Foreskin fibroblast (primary cell): ENCODE measurements at places on chromosomes 7 and 10.

DNA sequence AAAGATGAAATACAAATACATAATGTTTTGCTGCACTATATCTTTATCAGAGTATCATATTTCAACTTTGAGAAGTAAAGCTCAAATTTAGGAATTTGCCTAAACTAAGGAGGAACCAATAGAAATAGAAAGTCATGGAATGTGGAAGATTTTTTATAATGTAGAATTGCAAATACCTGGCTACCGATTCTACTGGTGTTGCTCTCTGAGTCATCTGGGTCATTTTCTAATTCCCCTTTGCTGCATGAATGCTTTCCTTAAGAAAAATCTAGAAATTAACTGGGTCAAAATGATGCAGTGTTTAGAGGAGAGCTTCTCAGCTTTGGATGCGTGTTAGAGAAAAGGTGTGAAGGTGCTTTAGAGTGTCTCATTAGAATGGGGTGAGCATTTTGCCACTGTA, 568.9 kb upstream of the ANKRD30A start:
- DNase-seq: no peak

- DNase-seq: no peak
These were observed 144.2 kb upstream of the EGR2 start for GRCh38 chr10:62960416-62960815.

GRCh38 chr10:49766484-49766883, 4.4 kb upstream of the OGDHL start:
- no peak for DNase-seq

- DNase-seq: peak; percentile 71
These were observed 26.7 kb downstream of the MICALL2 start for GRCh38 chr7:1432411-1433082.

GRCh38 chr10:90857635-90858460, at the start of gene HTR7:
Gene HTR7 (minus strand): TSS chr10:90858039. CDS start chr10:90857671, 368 bp downstream.
- peak; percentile 55 for DNase-seq

GRCh38 chr10:52348037-52348564, 34.0 kb downstream of the DKK1 start:
- DNase-seq: no peak

DNA sequence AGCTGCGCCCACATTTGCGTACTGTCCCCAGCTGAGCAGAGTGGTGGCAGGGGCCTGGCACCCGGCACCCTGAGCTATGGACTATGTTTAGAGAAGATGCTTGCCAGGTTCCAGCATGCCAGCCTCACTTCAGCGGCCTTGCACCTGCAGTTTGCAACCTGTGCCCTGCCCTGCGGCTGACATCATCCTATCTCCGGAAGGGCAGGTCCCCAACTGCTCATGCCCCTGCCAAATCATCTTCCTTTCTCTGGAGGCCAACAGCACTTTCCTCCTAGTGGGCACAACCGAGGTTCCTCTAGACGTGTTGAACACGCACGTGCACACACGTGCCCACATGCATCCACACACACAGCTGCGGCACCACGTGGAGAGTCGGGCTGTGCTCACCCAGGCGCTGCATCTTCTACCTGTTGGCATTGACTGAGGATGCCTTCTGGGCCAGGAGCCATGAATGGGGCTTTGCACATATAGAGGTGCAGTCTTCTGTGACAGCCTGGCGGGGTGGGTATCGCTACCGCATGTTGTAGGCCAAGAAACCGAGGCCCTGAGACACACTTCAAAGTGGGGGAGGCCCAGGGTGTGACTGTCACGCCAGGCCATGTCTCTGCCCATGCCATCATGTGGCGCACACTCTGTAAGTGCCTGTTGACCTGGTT, 24.5 kb downstream of the CNPY1 start:
- no peak for DNase-seq

- DNase-seq: no peak
These were observed 76.9 kb downstream of the EGFR start for GRCh38 chr7:55095672-55096071.

GRCh38 chr10:97596101-97597082, 6.9 kb downstream of the C10orf62 start:
- DNase-seq: peak; percentile 81

DNA sequence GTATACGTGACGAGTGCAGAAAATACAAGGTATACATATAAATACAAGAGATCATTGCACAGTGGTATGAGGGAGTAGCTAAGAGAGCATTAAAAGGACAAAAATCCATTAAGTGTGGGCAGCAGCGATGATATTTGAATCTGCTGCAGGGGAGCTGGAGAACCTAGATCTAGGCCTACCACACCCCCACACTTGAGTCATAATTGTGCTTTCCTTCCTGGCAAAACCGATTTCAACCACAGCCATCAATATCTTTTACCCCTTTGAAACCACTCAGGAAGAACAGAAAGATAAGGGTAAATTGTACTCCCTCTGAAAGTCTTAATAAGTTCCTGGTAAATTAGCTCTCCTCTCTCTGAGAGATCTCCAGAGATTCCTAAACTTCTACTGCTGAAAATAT, 345.0 kb downstream of the SORCS1 start:
- no peak for DNase-seq

GRCh38 chr7:36567699-36568451, 156.4 kb downstream of the AOAH start:
- no peak for DNase-seq

DNA sequence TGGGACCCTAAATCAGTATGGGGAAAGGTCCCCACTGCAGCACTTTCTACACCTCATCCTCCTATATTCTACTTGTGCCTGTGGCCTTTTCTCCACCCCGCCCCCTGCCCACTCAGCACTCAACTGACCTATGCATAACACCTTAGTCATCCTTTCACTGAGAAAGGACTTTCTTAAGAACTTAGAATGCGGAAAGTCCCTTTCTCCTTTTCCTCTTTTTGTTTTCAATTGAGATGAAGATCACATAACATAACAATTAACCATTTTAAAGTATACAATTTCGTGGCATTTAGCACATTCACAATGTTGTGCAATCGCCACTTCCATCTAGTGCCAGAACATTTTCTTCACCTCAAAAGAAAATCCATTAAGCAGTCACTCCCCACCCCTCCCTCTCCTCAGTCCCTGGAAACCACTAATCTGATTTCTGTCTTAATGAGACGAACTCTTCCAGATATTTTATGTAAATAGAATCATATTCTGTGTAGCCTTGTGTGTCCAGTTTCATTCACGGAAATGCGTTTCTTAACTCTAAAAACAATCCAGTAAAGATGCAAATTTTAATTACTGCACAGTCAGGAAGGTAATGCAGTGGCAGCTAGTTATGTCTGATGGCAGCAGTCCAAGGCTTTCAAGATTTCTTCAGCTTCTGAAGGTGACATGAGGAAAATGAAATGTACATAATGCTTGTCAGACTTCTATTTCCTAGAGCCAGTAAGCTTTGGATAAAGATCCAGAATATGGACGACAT, 41.7 kb downstream of the FAS start:
- DNase-seq: peak; percentile 91
